ENCODE measurements at places on chromosomes 4 and X.
A peak's percentile ranks its signal among the peaks of the same experiment; 100 is the strongest.

DNA sequence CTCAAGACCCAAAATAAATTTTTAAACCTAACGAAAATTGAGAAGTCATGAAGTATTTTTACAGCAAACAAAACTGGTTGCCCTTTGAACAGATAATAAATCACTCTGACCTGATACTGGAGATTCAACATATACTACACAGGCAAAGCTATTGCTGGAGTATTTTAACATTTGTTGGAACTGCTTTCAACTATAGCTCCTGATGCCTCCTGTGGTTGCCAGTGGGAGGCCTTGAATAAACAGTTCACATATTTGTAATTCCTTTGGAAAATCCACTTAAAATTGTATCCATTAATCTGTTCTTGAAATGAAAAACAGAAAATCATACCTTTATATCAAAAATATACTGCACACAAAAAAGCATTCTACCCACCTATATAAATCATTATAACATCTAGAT is 605.1 kb downstream of the KCTD8 start:
- peak; percentile 45 for DNase-seq

DNA sequence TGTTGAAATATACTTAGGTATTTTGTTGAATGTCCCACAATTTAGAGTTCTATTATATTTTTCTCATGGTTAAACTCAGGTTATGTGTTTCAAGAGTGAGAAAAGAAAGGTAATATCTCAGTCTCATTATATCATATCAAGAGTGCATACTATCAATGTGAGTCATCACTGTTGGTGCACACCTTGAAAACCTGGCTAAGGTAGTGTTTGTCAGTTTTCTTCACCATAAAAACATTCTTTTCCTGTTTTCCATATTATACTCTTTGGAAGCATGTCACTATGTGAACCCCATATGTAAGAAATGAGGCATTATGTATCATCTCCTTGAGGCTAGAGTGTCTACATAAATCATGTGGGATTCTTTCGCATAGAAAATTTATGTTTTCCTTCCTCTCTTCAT is 307.6 kb upstream of the CTSO start:
- no peak for DNase-seq

DNA sequence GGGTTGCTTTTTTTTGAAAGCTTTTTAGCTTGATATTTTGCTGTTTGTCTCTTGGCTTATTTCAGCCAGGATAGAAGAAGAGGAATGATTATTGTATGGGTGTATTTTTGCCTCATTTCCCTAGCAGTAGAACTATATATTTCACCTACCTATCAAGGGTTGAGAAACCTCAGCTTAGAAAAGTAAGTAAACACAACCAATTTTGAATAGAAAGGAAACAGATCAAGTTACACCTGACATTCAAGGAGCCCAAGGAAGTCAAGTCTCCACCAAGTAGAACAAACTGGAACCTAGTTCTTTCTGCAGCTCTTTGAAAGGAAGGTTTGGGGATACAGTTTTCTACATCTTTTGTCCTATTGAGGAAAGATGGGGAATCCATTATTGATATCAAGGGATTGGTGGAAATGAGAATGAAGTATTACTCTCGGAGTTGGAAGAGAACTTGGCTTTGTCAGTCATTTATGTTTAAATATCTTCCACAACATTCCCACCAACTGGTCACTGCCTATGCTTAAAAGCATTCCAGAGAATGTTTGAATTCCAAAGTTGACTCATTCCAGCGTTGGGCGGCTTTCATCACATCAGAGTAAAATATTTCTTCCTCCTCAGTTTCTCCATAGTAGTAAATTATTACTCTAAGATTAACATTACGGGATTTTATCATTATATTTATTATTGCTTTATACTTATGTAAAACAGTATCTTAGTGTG is 207.8 kb upstream of the CNKSR2 start:
- peak; percentile 72 for DNase-seq

- DNase-seq, result peak; percentile 86
Observed at GRCh38 chr4:86977621-86978184, 42.9 kb downstream of the AFF1 start.

GRCh38 chr4:67702166-67702565 is 1.2 kb upstream of the UBA6 start:
- no peak for DNase-seq

- DNase-seq, result peak; percentile 75
Observed at GRCh38 chr4:42101446-42101975, 50.9 kb downstream of the BEND4 start.

- no peak for DNase-seq
Observed at GRCh38 chr4:98485816-98486345, 172.5 kb downstream of the TSPAN5 start.

DNA sequence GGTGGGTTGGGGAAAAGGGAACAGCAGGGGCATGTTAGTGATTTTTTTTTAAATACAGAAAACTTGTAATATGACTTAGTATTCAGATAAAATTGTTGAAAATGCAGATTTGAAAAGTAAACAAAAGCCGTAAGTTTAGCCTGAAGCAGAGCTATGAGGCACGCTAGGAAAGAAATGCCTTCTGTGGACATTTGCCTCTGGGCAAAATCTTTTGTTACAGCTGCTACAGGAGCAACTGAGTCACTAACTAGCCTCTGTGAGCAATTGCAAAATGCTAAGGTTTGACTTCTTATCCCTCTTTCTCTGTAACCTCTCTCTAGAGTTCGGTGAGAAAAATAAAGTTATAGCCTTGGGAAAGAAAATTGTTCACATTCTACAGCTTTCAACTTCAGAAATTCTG is 350.0 kb downstream of the SLC7A11 start:
- no peak for DNase-seq

DNA sequence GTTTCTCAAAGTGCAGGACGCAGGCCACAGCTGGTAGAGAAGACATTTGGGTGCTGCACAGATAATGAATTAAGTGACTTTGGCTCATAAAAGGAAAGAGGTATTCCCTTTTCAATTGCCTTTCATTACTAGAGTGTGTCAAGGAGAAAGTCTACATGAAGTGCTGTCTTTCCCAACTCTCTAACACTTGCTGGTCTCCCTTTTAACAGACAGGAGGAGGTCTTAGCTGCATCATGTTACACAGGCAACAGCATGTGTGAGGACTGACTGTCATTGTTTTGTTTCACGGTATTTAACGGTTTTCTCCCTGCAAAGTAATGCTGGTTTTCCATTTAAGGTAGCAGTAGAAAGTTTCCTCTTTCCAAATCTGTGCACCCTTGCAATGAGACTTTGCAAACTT is 291.3 kb upstream of the LDB2 start:
- no peak for DNase-seq

DNA sequence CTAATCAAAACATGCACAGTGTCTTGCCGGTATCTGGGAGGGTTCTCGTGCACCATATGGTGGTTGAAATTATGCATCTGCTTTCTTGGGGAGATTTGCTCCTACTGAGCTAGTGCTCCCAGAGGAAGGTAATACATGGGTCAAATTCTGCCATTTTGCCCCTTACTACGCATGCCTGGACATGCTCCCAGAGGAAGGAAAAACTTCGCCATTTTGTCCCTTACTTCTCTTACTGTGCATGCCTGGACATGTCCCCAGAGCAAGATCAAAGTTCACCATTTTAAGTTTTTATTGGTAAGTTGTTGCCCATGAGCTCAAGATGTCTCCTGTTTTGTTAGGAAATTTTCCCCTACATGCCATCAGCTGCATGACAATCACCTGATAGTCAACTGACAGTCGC is 252.1 kb upstream of the KLHL4 start:
- no peak for DNase-seq

DNA sequence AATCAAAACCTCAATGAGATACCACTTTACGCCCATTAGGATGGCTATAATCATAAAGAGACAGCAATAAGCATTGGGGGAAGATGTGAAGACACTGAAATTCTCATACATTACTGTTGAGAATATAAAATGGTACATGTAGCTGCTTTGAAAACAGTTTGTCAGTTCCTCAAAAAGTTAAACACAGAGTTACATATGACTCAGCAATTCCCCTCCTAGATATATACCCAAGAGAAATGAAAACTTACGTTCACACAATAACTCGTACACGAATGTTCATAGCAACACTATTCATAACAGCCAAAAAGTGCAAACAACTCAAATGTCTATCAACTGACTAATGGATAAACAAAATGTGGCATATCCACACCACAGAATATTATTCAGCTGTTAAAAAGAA is 36.6 kb downstream of the PHF8 start:
- no peak for DNase-seq

- no peak for DNase-seq
Observed at GRCh38 chrX:19593690-19594089, 78.4 kb upstream of the MAP3K15 start.

GRCh38 chrX:24410514-24411189 is 50.2 kb downstream of the SUPT20HL1 start:
- no peak for DNase-seq

GRCh38 chr4:3387154-3387942 is 54.4 kb upstream of the HGFAC start:
- no peak for DNase-seq

DNA sequence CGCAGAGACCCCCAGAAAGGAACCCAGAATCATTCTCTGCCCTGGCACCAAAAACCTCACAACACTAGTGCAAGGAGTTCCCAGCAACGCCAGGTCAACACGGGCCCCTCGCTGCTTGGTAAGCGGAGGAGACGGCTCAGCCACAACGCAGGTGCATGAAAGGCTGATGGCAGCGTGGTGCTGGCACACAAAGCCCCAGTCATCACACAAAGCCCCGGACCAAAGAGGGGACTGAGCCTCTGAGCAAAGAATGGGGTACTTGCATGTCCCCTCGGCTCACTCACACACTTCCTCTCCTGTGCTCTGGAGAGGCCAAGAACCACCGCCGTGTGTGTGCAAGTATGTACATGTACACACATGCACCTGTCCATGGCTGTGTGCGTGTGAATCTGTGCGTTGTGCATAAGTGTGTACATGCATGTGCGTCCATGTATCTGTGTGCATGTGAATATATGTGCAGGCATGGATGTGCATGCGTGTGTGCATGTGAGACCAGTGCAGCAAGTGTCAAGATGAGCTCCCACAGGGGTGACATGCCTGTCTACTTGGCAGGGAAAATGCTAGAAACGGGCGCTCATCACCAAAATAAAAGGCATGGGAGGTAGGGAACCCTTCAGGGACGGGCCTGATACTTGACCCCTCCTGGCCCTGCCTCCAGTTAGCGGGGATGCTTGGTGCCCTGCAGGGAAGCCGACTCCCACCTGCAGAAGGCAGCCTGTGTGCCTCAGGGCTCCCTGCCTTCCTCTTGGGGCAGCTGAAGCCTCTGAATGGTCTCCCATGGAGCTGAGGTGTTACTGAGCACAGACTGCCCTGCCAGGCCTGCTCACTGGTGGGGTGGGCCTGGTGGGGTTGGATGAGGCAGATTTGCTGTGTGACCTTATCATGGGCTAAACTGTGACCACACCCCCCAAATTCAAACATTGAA is 60.4 kb downstream of the ZFYVE28 start:
- DNase-seq, result no peak

- DNase-seq, result no peak
Observed at GRCh38 chr4:118289794-118290193, 63.0 kb downstream of the PRSS12 start.

GRCh38 chr4:181646864-181647263 is 596.3 kb upstream of the TENM3 start:
- peak; percentile 63 for DNase-seq

GRCh38 chrX:65196758-65197360 is 220.6 kb upstream of the ZC4H2 start:
- DNase-seq, result no peak

GRCh38 chrX:22527302-22527701 is 254.6 kb downstream of the CBLL2 start:
- no peak for DNase-seq

- no peak for DNase-seq
Observed at GRCh38 chrX:53116101-53116500, 22.2 kb downstream of the KANTR start.

- DNase-seq, result no peak
Observed at GRCh38 chr4:16133406-16133805, 49.6 kb upstream of the PROM1 start.

DNA sequence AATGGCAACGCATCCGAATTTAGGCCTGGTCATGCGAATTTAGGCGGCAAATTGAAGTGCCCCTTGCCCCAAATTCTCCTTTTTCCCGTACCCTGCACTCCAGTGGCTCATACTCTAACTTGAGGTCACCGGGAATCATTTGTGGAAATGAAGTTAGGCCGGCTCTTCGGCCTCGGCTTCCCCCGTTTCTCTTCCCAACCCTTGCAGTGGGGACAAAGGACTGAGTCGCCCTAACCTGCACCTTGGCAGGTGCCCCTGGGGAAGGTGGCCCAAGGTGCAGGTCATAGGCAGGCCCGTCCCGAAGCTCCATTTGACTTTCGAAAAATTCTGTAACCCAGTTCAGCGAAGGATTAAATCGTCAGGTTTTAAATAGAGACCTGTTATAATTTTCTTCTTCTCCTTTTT is 811 bp downstream of the SRD5A3 start:
- no peak for DNase-seq

DNA sequence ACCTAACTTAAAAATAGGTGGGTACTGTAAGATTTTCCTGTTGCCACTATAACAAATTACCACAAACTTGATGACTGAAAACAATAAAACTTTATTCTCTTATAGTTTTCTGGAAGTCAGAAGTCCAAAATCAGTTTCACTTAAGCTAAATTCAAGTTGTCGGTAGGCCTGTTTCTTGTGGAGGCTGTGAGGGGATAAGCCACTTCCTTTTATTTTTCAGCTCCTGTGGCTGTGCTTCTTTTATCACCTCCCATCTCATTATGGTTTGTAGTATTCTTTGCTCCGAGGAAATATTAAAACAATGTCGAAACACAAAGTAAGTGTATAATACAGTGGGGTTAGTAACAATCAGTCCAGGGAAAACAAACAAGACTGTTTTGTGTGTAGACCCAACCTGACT is 610.5 kb upstream of the TECRL start:
- DNase-seq, result no peak

DNA sequence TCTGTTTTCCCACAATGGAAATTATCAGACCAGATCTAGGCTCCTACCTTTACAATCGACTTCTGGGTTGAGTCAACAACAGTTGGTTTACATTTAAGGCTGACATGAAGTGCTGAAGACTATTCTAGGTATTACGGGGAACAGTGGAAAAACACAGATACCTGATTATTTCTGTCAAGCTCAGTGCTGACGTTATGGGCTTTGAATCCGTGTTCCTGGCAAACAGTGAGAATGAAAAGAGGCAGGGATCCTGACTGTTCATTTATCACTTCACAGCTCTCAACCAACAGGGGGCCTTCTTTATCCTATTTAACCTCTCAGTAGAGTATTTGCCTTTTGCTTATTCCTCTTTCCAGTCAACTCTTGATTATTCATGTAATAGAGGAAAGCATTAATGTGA is 43.1 kb downstream of the TMEM164 start:
- DNase-seq, result no peak

DNA sequence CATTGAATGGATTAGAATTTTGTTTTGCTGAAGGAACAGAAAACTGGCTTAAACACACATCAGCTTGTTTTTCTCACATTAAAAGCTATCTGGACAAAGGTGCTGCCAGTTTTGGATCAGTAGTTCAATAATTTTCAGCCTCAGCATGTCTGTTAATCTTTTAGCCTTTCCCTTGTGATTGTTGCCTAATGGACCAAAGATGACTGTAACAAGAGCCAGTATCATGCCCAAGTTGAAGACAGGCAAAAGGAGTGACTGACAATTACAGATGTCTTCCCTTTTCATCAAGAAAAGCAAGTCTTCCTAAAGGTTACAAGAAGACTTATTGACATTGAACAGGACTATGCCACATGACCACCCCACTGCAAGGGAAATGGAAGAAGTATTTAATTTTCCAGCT is 419.7 kb downstream of the MAPK10 start:
- DNase-seq, result no peak

GRCh38 chr4:67894659-67895058 is 10.9 kb upstream of the TMPRSS11D start:
- no peak for DNase-seq

All from NCI-H226 (cell line).